ENCODE measurements at places on chromosomes 7 and 10.

DNA sequence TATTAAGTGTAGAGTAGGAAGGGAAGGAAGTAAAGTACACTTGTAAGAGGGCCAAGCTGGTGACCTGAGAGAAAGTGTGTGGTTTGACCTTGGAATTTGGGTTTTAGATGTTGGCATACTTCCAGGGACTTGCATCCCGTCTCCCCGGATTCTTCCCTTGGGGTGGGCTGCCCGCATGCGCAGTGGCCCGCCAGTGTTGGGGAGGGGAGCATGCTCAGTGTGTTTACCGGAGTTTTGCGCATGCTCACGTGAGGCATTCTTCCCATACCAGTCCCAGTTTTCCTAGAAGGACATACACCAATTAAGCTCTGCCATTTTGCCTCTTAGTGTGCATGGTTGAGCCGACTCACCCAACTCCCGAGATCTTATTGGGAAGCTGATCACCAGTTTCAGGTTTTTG, 9.4 kb downstream of the PDSS1 start:
- no peak for DNase-seq

DNA sequence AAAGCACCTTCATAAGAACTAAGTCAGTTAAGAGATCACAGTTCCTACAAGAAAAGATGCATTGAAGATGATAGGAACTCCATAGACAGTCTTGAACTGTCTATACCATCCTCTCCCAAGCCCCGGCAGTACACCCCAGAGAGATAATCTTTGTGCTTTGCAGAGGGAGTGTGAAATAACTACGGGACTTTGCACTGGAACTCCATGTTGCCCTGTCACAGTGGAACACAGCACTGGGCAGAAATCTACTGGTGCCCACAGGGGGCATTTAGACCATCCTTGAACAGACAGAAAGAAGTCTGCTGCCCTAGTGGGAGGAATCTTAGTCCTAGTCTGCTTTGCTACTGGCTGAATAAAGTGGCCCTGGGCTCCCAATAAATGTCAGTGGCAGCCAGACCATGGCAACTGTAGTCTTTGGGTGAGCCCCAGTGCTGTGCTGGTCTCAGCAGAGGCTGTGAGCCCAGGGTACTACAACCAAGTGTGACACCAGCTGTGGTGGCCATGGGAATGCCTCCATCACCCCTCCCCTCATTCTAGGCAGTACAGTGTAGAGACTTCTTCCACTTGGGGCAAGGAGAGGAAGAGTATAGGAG, 107.7 kb upstream of the TMEM168 start:
- no peak for DNase-seq

DNA sequence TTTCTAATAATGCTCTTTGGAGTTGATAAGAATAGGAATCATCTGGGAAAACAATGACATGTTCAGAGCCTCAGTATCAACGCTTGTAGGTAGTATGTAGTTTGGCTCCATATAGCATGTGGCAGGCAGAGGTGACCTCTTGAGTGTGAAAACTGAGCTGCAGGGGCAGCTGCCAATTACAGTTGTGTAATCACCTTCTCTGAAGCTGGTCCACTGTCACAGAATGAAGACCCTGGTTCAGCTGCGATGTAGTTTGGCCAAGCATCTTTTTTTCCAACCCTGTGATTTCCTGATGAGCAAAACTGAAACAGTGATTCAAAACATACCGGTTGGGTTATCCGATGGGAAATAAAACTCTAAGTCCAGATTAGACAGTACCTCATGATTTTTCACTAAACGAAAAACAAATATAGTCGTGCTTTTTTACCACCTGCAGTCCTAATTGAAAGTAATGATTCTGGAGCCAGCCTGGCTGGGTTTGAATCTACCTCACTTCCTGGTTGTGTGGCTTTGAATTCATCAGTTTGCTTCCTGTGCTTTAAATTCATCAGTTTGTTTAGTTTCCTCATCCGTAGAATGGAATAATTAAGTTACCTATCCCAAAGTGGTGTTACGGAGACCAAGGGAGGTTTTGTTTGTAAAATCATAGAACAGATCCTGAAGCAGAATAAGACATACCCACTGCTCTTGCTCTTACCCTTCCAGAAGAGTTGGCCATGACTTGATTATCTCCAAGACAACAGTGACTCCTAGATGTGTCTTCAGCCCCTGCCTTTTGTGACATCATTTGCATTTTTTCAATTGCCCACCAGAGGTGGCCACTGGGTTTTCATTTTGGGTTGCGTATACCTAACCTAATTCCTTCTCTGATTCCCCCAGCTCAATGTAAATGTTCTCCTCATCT, 87.4 kb downstream of the CELF2 start:
- DNase-seq, result no peak

- no peak for DNase-seq
Observed at GRCh38 chr10:131849591-131850382, 51.0 kb upstream of the PPP2R2D start.

GRCh38 chr10:113415246-113415645, 137.6 kb upstream of the HABP2 start:
- no peak for DNase-seq
